NCI-H774 (cell line): ENCODE measurements at places on chromosomes 3 and 15.

GRCh38 chr15:49270541-49271421, 100.7 kb downstream of the GALK2 start:
- DNase-seq, result no peak

DNA sequence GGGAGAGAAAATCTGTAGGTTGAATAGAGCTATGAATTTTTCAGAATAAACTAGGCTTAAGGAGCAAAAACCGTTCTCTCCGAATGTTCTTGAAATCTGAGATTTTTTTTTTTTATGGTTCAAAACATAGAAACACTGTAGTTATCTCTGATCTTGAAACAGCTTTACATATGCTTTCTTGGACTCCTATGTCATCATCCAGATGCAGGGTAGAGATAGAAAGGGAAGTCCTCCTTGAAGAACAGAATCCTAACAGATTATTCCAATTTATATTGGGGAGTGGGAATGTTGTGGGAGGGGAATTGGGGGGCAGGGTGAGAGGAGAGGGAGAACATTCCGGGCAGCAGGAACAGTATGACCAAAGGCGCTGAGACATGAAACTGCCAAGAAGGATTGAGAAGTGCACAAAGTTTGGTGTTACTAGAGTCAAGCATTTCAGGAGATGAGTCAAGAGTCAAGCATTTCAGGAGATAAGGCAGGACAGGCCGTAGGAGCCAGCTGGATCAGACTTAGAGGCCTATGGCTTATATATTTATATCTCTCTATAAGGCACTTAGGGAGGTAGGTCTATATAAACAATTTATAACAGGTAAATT, 21.9 kb upstream of the ST3GAL6 start:
- no peak for DNase-seq

GRCh38 chr15:41292521-41292920, 39.9 kb downstream of the OIP5 start:
- DNase-seq, result no peak

GRCh38 chr15:59485036-59485435, 47.0 kb downstream of the FAM81A start:
- no peak for DNase-seq

DNA sequence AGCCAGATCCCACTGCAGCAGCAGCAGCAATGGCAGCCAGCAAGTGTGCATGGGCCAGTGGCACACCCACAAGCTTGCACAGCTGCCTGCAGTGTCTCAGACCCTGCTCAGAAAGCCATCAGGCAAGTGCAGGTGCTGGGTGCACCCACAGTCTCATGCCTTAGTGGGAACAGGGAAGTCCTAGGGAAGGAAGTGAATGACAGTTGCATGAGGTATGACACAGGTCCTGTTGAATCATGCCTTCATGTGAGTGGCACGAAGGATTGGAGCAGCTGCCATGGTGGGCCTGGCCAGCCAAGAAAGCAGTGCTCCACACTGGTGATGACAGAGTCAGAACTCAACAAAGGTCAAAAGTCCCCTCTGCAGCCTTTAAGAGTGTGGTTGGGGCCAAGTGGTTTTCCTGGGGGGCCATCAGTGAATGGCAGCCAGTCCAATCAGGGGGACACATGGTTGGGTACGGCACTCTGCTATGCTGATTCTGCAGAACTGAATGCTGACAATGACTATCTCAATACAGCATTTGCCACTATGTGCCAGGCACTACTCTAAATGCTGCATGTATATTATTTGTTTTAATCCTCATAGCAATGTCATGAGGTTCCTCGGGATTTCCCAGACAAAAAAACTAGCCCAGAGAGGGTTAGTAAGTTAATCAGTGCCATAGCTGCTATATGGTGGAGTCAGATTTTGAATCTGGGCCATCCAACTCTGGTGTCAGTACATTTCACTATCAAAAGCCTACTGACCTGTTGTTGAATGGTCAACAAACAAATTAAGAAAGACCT, 94.3 kb downstream of the AQP9 start:
- DNase-seq, result no peak

DNA sequence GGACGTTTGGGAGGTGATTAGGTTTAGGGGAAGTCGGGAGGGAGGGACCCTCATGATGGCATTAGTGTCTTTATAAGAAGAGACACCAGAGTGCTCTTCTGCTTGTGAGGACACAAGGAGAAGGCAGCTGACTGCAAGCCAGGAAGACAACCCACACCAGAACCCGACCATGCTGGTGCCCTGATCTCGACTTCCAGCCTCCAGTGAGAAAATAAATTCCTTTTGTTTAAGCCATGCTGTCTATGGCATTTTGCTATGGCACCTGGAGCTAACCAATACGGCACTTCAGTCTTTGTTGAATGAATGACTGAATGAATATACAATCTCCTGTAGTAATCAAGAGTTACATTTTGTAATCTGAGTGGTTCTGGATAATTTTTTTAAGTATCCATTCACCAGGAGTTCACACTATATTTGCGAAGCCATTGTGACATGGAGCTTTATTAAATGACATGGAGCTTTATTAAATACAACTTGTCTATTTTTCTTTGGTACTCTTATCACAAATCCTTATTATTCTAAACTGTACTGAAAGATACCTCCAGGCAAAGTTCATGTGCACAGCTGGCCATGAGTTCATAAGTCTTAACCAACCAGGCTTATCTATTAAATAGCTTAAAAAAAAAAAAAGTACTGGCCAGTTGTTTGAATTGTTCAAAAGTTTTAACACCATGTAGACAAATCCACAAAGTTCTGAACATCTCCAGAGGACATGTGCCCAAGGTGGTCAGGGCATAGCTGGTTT, 24.8 kb upstream of the BHLHE40 start:
- DNase-seq, result no peak

DNA sequence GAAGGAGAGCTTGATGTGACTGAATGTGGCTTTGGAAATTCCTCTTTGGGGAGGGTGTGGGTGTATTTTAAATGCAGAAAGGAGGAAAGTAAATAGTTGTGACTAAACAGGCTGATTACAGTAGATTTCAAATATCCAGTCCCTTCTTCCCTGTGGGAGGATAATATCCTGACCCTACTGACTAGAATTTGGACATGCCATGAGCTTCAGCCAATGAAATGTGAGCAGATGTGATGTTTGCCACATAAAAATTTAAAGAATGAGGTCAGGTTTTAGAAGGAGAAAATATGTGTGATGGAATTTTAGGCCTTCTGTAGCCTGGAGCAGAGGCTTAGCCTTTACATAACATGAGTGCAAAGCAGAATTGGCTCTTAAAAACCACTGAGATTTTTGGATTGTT, 1218.9 kb downstream of the ROBO2 start:
- no peak for DNase-seq

GRCh38 chr15:75177360-75178071, 24.2 kb upstream of the C15orf39 start:
- DNase-seq, result no peak

GRCh38 chr3:153026026-153026425, 136.0 kb upstream of the RAP2B start:
- DNase-seq, result peak; percentile 19

- no peak for DNase-seq
Observed at GRCh38 chr3:193237030-193237429, 4.0 kb upstream of the PLAAT1 start.

GRCh38 chr3:45904931-45905330, 18.6 kb downstream of the CCR9 start:
- DNase-seq, result no peak

DNA sequence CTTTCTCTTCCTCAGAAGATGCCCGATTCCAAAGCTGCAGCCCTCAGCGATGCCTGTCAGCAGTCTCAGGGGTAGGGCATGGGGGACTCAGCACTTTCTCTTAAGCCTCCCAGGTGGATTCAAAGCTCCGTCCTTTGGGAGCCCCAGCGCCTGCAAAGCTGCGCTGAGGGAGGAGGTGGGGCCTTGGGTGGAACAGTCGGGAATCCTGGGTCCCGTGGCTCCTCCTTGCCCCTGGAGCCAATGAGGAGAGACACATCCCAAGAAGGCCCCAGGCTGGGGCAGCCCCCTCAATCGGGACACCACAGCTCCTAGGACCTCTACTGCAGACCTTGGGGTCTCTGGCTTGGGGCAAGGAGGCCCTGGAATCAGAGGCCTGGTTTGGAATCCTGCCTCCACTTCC, 227.5 kb upstream of the IGF1R start:
- DNase-seq, result no peak

GRCh38 chr3:447671-448070, 251.1 kb downstream of the CHL1 start:
- DNase-seq, result no peak

DNA sequence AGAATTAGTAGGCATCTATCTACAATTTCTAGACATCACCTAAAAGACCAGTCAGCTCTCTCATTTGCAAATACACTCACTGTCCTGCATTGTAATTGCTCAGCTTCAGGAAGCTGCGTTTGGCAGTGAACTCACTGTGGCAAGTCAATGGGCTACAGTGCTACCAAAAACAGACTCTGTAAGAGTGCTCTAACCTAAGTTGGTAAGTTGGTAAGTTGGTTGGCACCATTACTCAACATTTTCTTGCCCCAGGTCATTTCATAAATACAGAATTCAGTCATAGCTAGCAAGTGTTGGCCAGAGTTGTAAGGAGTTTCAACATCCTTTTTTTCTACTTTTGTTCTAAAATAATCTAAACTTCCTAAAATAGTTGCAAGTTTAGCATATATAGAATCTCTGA, 466.3 kb downstream of the NAALADL2 start:
- no peak for DNase-seq

DNA sequence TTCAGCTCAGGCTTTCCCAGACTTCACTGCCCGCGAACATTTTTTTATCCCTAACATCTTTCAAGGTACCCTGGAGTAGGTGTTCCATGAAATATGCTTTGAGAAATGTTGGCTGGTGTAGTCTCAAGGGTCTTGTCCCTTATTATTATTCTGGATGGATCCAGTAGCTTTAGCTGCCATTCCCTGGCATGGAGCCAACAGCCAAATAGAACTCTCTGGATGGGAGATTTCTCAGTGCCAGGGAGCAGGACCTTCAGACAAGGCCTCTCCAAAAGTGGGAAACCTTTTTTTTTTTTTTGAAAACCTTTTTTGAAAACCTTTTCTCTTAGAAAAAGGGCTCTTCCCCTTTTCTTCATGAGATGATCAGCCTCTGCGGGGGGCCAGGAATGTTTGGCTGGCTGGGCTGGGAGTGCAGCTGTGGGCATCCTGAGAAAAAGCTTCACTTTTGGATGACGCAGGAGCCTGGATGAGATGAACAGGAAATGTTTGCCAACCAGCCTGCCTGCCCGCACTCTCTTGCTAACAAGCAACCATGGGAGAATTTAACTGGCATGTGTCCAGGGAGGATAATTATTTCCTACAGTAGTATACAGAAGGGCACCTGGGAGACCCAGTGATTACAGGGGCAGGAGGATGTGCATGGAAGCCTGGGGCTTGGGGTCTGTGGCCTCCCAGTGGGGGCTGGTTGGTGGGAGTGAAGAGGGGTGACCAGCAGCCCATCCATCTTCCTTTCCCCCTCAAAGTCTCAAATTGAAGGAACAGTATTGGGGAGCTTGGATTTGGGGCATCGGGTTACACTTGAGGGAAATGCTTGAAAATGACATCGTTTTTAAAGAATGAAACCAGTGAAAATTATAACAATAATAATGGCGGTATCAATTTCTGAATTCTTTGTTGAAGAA, 109.1 kb upstream of the LRIG1 start:
- peak; percentile 61 for DNase-seq

DNA sequence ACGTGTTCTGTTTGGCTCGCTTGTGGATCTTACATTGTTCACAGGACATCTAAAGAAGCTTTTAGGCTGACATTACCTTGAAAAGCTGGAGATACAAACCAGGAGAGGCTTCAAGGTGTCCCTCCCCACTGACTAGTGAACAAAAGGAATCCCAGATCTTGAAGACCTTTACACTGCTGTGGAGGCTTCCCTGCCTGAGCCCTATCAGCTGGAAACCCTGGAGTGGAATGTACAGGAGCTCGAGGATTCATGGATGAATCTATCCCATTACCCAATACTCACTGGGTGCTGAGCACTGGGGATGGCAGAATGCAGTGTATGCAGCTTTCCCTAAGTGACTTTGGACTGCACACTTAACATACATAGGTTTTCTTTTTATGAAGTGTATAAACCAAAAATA, 82.3 kb upstream of the MFGE8 start:
- DNase-seq, result no peak

- no peak for DNase-seq
Observed at GRCh38 chr3:12179441-12179840, 20.7 kb upstream of the TIMP4 start.

GRCh38 chr3:149542375-149543312, 68.1 kb downstream of the TM4SF4 start:
- peak; percentile 80 for DNase-seq

GRCh38 chr3:44501971-44502370, 24.5 kb upstream of the ZNF445 start:
- DNase-seq, result no peak

- no peak for DNase-seq
Observed at GRCh38 chr3:13880811-13881156, 913 bp upstream of the WNT7A start.

- peak; percentile 73 for DNase-seq
Observed at GRCh38 chr3:13420045-13420830, at the start of gene NUP210. Gene NUP210 (minus strand): TSS chr3:13420322. CDS start chr3:13420226, 96 bp downstream.

GRCh38 chr15:75420698-75421097, 30.8 kb downstream of the SIN3A start:
- no peak for DNase-seq

- no peak for DNase-seq
Observed at GRCh38 chr3:197858133-197858532, 67.1 kb downstream of the LRCH3 start.

DNA sequence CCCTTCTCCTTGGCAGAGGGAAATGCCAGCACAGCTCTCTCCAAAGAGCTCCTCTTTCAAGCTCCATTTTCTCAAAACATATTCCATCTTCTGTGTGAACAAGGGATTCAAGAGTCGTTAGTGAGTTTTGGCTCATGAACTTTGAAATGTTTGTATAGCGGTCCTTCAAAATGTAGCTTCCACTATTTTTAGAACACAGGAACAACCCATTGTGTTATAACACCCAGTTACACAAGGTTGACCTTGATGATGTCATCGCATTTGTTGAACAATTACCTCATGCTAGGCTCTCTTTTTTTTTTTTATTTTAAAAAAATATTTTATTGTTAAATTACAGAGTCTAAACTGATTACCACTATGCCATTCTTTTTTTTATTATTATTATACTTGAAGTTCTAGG, 251.7 kb downstream of the THSD4 start:
- no peak for DNase-seq

GRCh38 chr3:129996073-129996472, 21.6 kb downstream of the TRH start:
- no peak for DNase-seq

DNA sequence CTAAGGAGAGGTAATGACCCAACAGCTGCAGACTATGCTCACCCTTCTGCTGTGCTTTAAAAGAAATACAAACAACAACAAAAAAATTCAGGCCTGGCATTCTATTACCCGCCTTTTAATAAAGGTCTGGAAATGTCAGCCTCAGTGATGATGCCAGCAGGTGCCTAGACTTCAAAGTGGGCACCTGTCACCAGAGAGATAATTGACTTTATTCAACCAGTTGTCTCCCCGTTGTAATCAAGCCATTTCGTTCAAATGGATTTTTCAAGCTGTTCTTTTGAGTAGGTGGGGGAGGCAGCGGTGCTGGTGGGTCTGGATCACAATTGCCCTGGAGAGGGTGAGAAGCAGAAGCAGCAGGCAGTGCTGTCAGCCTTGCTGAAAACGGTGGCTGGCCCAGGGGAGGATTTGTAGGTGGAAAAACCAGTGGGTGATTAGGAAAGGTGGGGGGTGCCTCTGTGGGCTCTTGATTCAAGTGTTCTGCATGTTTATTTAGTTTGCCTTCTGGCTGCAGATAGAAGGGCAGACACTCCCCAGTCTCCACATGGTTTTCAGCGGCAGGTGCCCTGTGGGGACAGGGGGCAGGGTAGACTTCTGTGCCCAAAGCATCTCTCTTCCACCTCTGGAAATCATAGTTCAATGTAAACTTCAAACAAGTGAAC, 300.2 kb upstream of the SLCO3A1 start:
- peak; percentile 77 for DNase-seq

GRCh38 chr3:79351699-79352098, 416.1 kb downstream of the ROBO1 start:
- DNase-seq, result no peak
